ENCODE measurements at places on chromosomes 2 and 18. TPM values are rescaled to one million over a fixed set of nuclear protein-coding genes. Genes with fewer than 3 reads are reported as not detected.

DNA sequence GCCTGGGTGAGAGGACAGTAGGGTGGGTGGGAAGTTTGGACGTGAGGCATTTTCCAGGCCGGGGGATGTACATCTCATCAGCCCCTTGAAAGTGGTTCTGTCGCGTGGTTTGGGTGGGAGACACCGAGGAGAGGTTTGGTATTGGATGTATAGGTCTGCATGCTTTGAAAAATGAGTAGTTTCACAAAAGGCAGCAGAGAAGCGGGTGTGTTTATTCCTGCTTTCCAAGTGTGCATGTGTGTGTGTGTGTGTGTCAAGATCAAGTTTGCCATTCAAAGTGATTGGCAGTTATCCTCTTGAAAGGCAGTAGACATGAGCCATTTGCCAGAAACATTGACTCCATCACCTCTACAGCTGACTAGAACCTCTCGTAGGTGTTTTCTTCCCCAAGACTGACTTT lies 423.1 kb upstream of the POU3F3 start:
- no peak for DNase-seq
- H3K27ac ChIP-seq, result no peak overlapping the region
- no peaks in the 10 kb centered on the region for H3K4me1 ChIP-seq
- H3K36me3 ChIP-seq, result no peaks in the 10 kb centered on the region
- no peak overlapping the region for H3K4me3 ChIP-seq

DNA sequence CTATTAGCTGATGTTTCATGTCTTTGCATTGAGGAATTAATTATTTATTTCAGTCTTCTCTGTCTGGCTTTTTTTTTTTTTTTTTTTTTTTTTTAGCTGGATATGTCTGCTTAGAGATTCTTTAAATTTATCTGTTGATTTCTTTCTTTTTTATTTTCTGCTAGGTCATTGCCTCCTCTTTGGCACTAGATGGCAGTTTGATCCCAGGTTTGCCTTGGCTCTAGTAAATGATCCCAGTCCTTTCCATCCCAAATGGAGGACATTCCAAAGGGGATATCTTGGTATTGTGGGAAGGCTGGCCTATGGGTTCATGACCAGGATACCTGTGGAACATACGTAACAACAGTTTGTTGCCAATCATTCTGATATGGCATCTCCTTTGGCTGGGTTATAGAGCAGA lies 339.5 kb upstream of the GCFC2 start:
- no peaks in the 10 kb centered on the region for H3K36me3 ChIP-seq
- no peak for DNase-seq
- H3K27me3 ChIP-seq, result no peaks in the 10 kb centered on the region
- H3K4me1 ChIP-seq, result no peaks in the 10 kb centered on the region

GRCh38 chr2:46384457-46384815 lies 87.2 kb downstream of the EPAS1 start:
- peaks cover 72% of the 10 kb centered on the region for H3K36me3 ChIP-seq
- no peaks in the 10 kb centered on the region for H3K27me3 ChIP-seq
- H3K27ac ChIP-seq, result no peak overlapping the region

DNA sequence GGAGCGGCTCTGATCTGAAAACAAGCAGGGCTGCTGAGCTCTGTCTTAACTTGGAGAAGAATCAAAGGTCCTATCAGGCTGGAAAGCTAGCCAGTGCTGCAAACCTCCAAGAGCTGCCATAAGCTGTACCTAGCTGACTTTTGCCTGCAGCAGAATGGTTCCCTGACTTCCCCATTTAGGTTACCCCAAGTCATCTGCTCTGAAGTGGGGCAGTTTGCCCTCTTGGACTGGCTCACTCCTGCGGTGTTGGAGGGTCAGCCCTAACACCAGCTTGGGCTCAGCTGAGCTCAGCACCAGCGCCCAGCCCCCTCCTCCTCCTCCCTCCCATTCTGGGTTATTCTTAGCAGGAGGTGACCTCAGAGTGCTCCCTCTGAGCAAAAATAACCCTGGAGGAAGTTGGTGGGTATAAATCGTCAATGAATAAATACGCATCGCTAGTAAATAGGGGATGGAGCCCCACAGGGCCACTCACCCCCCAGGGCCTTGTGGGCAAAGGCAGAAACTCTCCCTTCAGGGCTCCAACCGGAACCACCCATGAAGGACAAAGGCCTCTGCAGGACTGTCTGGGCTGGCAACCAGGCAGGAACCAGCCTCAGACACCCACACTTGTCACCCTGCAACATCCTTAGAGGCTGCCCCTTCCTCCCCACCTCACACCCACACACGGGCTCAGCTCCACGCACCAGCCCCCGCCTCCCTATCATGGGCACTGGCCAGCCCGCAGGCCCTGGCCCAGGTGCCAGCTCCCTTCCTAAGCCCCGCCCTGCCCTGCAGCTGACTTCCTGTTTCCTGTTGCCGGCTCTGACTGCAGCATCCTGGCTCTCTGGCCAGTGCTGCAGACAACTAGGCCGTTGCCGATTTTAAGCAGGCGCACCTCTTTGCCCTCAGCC lies 46.9 kb downstream of the DNMT3A start:
- peaks cover 4% of the 10 kb centered on the region for H3K36me3 ChIP-seq
- H3K4me3 ChIP-seq, result peak overlapping the region; percentile 43

DNA sequence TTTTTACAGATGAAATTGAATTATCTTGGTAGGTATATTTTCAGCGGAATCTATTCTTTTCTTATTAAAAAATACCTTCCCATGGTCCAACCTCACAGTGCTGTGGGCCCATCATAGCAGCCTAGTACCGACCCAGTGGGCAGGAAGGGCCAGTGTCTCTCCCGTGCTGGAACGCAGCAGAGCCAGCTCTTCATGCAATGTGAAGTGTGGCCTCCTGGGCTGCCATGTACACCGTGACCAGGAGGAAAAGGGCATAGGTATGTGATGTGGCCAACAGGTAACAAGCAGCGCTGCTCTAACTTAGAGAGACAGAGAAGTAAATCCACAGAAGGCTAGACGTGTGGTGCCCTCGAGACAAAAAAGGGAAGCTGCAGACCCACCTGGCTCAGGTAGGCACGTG lies 221.1 kb upstream of the SALL3 start:
- H3K4me3 ChIP-seq, result no peak overlapping the region
- no peaks in the 10 kb centered on the region for H3K36me3 ChIP-seq
- no peak overlapping the region for H3K27ac ChIP-seq
- no peak for DNase-seq

- DNase-seq, result no peak
- no peaks in the 10 kb centered on the region for H3K27me3 ChIP-seq
- H3K36me3 ChIP-seq, result peaks cover 98% of the 10 kb centered on the region
- H3K4me3 ChIP-seq, result no peak overlapping the region
- no peaks in the 10 kb centered on the region for H3K4me1 ChIP-seq
Measured at GRCh38 chr2:238256594-238257104, 16.8 kb upstream of the HES6 start.

DNA sequence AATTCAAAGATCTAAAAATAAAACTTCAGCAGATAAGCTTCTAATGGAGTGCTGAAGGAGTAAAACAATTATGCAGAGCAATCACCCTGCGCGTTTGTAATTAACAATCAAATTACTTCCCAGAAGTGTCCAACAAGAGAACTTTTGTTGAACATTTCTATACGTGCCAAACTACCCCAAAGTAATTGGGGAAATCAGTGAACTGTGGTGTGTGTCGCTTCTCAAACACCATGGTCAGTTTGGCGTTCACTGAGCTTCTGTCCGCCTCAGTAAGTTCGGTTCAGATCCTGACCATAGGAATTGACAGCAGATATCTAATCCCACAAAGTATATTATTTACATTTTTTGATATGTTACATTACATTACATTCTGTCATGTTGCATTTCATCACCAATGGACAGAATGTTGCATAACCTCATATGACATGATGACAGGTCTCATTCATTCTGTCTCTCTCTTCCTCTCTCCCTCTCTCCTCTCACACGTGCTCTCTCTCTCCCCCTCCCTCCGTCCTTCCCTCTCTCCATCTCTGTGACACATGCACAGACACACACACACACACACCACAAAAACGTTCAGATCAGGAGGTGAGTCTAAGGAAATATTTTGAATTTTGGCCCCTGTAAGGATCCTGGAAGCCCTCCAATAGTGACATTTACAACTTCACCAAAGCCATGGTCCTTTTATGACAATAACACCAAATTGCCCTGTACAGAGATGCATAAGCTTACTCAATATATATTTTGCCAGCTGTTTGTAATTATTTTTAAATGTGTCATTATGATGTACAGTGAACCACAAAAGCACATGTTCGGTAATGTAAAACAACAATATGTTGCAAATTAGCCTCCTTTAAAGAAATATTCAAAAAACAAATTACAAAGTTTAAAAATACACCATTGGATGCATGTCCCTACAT lies 269.2 kb downstream of the FIGN start:
- H3K4me3 ChIP-seq, result no peak overlapping the region
- no peaks in the 10 kb centered on the region for H3K36me3 ChIP-seq
- H3K4me1 ChIP-seq, result no peaks in the 10 kb centered on the region
- H3K27ac ChIP-seq, result no peak overlapping the region

Gene RSAD2
- 0.32 TPM for total RNA-seq

Gene APLF
- 2.8 TPM for total RNA-seq
